ENCODE measurements at places on chromosomes 5 and 9.

- no peak for DNase-seq
Measured at GRCh38 chr9:134553996-134554372, 87.6 kb upstream of the COL5A1 start.

- no peak for DNase-seq
Measured at GRCh38 chr5:133274597-133274935, 222.8 kb downstream of the HSPA4 start.

- DNase-seq: no peak
Measured at GRCh38 chr9:20725675-20726074, 41.6 kb downstream of the FOCAD start.

GRCh38 chr5:34624691-34625090, 31.4 kb upstream of the RAI14 start:
- no peak for DNase-seq

DNA sequence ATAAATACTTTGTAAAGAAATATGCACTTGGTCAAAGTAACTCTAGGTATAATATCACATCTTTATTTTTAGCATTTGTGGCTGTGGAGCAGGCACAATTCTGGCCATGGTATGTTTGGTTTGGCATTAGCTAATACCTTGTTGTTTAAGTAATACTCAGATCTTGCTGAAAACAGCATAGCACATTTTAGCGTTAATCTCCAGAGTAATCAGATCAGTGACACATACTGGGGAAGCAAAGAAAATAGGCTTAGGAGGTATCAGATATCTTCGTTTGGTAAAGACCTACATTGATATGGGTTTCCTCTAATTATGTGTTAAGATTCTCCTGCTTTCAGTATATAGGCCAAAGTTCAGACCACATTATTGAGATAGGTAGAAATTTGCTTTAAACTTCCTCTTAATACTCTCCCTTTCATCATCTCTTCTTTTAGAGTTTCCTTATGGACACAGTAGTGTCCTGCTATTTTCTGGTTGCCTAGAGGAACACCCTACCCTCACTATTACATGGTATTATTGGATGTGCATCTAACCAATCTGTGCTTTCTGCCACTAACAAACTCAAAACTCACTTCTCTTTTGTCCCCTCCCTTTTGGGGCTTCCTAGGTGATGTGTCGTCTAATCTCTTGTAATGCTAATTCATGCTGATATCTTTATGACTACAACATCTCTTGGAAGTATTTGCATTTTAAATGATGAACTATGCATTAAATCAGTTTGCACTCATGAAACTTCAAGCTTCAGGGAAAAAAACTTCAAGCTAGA, 437.3 kb upstream of the ADAMTSL1 start:
- no peak for DNase-seq

- peak; percentile 51 for DNase-seq
Measured at GRCh38 chr5:149485655-149486615, 65.3 kb downstream of the CSNK1A1 start.

- DNase-seq: no peak
Measured at GRCh38 chr5:39211773-39212172, 7.6 kb downstream of the FYB1 start.
